ENCODE measurements at places on chromosomes 12 and 14.

DNA sequence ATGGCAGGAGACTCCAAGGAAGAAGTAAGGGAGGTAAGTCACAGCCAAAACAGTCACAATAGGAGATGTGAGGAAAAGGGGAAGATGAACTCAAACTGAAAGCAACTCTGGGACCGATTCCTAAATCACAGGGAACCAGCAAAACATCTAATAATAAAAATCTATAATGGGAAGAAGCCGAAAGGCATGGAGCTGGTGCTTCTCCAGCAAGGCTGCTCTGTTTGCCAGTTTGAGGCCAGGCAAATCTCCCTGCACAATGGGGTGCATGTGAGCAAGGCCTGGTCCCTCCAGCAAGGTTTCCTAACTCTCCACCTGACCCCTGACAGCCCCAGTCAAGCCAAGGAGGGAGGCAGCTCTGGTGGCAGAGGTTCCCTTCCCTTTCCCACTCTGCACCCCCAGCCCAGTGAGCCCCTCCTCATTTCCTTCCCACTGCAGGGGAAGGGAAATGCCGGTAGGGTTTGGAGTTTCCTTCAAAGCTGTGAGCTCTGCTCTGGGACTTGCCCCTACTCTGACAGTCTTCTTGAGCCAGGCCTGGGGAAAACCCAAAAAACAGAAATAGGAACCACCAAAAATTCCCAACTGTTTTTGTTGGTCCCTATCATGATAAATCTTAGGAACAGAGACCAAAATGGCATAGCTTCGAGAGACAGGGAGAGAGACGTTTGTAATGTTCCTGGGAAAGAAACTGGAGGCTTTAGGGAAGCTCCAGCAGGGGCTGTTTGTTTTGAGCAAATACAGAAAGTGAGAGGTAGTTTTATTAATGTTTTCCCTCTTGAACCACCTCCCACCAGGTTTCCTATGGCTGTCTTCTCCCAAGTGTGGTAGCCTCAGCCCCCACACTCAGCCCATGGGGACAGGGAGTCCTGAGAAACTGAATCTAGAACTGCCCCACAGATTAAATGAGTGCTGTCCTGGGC, 34.6 kb downstream of the FMNL3 start:
- no peak for DNase-seq

GRCh38 chr14:102532204-102532658, 22.7 kb upstream of the ANKRD9 start:
- no peak for DNase-seq

- DNase-seq: no peak
These were observed 33.9 kb downstream of the BHLHE41 start for GRCh38 chr12:26090836-26091510.

- no peak for DNase-seq
These were observed 84.8 kb downstream of the SMOC1 start for GRCh38 chr14:69963966-69964365.

- DNase-seq: no peak
These were observed 57.9 kb downstream of the PDE3A start for GRCh38 chr12:20426191-20426590.

DNA sequence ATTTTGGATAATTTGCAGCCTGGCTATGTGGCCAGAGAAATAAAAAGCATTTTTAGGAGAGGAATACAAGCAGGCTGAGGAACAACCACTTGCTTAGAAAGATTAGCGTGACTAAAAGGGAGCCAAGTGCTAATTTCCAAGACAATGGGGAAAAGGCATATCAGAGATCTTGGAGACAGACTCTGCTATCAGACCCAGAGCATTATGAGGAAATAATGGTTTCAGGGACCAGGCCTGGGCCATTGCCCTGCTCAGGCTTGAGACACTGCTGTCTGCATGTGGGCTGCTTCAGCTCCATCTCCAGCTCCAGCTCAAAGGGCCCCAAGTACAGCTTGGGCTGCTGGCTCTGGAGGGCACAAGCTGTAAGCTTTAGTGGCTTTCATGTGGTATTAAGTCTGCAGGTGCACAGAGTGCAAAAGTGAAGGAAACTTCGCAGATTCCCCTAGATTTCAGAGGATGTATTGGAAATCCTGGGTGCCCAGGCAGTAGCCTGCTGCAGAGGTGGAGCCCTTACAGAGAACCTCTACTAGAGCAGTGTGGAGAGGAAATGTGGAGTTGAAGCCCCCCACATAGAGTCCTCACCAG, 449.2 kb downstream of the ZFP36L1 start:
- DNase-seq: no peak

DNA sequence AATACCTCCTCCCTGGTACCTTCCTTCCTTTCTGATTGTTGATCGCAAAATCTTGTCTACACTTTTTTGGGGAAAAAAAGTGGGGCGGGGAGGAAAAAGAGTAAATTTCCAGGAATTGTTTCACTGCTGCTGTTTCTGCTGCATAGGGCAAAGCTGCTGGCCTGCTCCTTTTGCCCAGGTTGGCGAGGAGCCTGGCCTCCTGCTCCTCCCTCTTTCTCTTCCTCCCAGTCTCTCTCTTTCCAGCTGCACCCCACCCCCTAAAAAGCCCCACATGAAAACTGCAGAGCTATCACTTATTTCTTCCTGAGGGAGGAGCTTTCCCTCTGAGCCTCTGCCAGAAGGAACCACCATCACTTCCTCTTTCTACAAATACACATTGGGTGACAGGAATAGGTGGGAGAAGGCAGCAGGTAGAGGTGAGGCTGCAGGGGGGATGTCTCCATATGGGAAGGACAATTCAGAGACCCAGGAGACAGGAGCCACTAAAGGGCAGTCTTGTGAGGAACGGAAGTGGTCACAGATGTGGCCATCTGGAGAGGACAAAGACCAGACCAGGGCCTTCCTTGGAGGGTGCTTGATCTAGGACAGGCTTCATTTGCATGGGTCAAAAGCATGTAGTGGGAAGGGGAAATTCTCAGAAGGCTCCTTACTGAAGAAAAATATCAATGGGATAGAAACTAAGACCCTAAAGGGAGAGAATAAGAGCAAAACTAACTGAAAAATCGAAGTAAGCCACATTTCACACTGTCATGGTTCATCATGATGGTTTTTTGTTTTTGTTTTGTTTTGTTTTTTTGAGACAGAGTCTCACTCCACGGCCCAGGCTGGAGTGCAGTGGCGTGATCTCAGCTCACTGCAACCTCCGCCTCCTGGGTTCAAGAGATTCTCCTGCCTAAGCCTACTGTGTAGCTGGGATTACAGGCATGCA, 14.8 kb downstream of the ZBTB39 start:
- DNase-seq: no peak

DNA sequence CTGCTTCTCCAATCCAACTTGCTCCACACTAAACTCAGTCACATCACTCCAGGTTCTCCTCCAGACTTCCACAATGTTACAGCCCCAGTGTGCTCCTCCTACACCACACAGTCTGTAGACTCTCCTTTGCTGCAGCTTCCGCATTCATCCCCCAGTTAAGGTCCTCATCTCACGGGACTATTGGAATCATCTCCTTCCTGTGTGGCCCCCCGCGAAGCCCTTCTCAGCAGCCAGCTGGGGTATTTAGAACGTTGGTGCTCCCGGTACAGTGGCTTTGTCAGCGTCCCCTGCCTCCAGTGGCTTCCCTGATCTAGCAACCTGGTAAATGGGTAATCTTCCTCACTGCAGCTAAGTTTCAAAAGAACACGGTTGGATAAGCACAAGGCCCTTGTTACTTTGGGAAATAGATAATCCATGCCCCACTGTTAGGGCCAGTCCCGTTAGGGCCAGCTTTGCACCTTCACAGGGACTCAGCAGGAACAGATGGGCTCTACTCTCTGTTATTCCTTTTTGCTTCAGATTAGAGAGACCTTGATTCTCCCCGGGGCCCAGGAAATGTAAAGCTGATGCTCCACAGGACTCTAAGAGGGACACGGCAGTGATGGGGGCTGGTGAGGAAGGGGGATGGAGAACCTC, 823 bp upstream of the TSPAN11 start:
- DNase-seq: no peak

- no peak for DNase-seq
These were observed 518.7 kb upstream of the MGAT4C start for GRCh38 chr12:86774841-86775388.

GRCh38 chr12:76560086-76560491, 518 bp upstream of the OSBPL8 start:
- DNase-seq: no peak

GRCh38 chr14:25696176-25696575, 646.2 kb upstream of the STXBP6 start:
- no peak for DNase-seq

- DNase-seq: no peak
These were observed 1582.8 kb downstream of the AACS start for GRCh38 chr12:126648074-126648473.

DNA sequence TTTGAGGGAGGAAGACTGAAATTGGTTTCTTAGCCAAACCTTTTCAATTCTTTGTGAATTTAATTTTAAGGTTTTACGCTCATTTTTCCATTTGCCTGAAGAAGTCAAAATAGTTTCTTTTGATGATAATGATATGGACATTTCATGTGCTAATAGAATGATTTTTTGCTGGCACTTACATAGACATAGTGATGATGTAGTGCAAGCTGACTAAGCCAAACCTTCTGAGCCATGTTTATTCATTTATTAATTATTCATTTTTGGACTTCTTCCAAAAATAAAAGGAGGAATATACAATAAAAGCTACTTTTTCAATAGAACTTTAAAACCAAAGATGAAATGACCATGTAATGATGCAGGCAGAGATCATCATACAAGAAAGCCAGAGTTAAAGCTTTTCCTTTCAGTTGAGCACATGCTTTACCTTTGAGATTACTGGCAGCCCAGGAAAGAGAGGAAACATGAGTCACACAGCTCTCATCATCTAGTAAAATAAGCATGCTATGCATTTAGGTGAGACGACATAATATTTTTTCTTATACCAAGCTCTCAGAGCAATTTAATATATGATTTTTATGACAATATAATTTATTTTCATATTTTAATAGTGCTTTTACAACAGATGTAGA, 24.8 kb downstream of the KCNA1 start:
- no peak for DNase-seq

- DNase-seq: no peak
These were observed 948.8 kb upstream of the USP15 start for GRCh38 chr12:61311413-61311812.

- DNase-seq: no peak
These were observed 66.2 kb downstream of the MARK3 start for GRCh38 chr14:103451401-103451800.

- no peak for DNase-seq
These were observed 61.6 kb upstream of the GNPNAT1 start for GRCh38 chr14:52852810-52853521.

GRCh38 chr12:115320451-115320850, 636.5 kb upstream of the TBX3 start:
- no peak for DNase-seq

DNA sequence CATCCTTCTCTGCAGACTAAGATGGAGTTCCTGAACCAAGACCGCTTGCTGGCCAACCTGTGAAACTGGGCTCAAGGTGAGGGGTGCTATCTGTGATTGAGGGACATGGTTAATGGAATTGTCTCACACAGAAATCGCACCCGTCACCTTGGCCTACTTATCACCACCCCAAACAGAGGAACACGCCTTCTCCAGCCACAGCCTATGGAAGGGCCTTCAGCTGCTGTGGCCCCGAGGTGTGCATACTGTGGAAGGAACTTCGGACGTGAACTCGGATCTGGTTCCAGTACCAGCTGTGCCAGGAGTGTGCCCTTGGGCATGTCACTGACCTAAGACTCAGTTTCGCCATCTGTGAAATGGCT, 44.4 kb downstream of the EVL start:
- DNase-seq: no peak

GRCh38 chr12:116222358-116222757, 55.1 kb downstream of the MED13L start:
- peak; percentile 35 for DNase-seq

- no peak for DNase-seq
These were observed 8.9 kb upstream of the IRF2BPL start for GRCh38 chr14:77037215-77037937.

DNA sequence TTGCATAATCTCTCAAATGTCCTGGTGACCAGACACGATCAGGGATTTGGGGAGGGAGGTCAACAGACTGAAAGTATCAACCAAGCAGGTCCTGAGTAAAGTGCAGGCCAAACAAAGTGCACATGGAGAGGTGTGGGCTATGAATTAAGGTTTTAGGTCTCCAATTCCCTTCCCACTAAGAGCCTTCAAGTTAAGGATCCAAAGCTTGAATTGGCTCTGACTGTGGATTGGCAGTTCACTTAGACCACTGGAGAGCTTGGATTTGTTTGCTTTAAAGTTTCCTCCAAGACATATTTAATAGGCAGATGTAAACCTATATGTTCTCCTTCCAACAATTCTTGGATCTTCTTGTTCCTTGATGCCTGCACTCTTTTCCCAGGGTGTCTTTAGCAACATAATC, 129.6 kb upstream of the IGF1 start:
- DNase-seq: no peak

DNA sequence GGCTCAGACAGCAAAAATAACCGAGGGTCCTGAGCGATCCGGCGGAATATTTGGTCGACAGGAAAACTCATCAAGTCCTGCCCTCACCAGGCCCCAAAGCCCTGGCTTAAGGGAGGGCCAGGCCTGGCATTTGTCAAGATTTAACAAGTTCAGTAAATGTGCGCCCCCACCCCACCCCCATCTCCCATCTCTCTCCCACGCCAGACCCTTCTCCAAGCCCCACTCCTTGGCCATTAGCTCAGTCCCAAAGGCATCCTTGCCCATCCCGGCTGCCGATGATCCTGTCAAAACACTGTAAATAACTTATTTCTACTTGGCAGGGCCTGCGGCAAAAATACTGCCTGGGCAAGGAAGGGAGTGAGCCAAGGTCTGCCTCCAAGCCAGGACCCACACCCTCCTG, 52.8 kb downstream of the ITPK1 start:
- no peak for DNase-seq

Data from BJ (cell line).